ENCODE measurements at places on chromosomes 1 and 21. TPM values are rescaled to one million over a fixed set of nuclear protein-coding genes. Genes with fewer than 3 reads are reported as not detected.

PGLYRP4 gene
- not detected for total RNA-seq

BEND5 gene
- not detected for total RNA-seq

ETNK2 gene
- total RNA-seq: 5.6 TPM

FCRL5 gene
- not detected for total RNA-seq

FCGR3A gene
- not detected for total RNA-seq

OR14K1 gene
- total RNA-seq: not detected

GOLPH3L gene
- total RNA-seq: 10.4 TPM

RORC gene
- total RNA-seq: 0.06 TPM

FAAH gene
- total RNA-seq: 0.56 TPM

TMPRSS3 gene
- total RNA-seq: 0.20 TPM

PTBP2 gene
- 6.0 TPM for total RNA-seq

ADGRL4 gene
- not detected for total RNA-seq

RIMKLA gene
- total RNA-seq: 0.27 TPM

VANGL2 gene
- 0.69 TPM for total RNA-seq

SPRR2A gene
- total RNA-seq: not detected

FCER1G gene
- not detected for total RNA-seq

GCSAML gene
- total RNA-seq: not detected

NID1 gene
- total RNA-seq: 7.7 TPM

PDPN gene
- not detected for total RNA-seq

HPCA gene
- 0.66 TPM for total RNA-seq

S100A7 gene
- total RNA-seq: not detected

ERVH48-1 gene
- total RNA-seq: not detected

CDCP2 gene
- total RNA-seq: not detected

DIO1 gene
- not detected for total RNA-seq

GBP1 gene
- total RNA-seq: 0.07 TPM

LYST gene
- total RNA-seq: 3.6 TPM

GDAP2 gene
- total RNA-seq: 8.8 TPM

CA14 gene
- total RNA-seq: not detected

LRRC39 gene
- total RNA-seq: not detected

BLACAT1 gene
- 0.03 TPM for total RNA-seq

PLA2G4A gene
- 7.4 TPM for total RNA-seq

C1QA gene
- not detected for total RNA-seq

ATAD3C gene
- total RNA-seq: not detected

NHLH1 gene
- total RNA-seq: 0.38 TPM

OLFML3 gene
- 4.1 TPM for total RNA-seq

OR6K2 gene
- total RNA-seq: not detected

BACE2 gene
- total RNA-seq: 22.3 TPM

B3GALT5 gene
- total RNA-seq: 0.19 TPM

LMOD1 gene
- not detected for total RNA-seq

OPTC gene
- not detected for total RNA-seq

PDE4B gene
- total RNA-seq: 8.5 TPM

TNFSF4 gene
- 0.09 TPM for total RNA-seq

PADI2 gene
- total RNA-seq: 0.94 TPM

GPR61 gene
- total RNA-seq: not detected

ACTA1 gene
- 0.15 TPM for total RNA-seq

EVA1B gene
- 22.8 TPM for total RNA-seq

OR2T29 gene
- total RNA-seq: not detected

All from A549 treated with GW870086 at 1 μM for 4 hours (cell line).